ENCODE measurements at places on chromosomes 16 and 17.

GRCh38 chr16:48676836-48677235, 66.9 kb upstream of the N4BP1 start:
- DNase-seq = no peak

DNA sequence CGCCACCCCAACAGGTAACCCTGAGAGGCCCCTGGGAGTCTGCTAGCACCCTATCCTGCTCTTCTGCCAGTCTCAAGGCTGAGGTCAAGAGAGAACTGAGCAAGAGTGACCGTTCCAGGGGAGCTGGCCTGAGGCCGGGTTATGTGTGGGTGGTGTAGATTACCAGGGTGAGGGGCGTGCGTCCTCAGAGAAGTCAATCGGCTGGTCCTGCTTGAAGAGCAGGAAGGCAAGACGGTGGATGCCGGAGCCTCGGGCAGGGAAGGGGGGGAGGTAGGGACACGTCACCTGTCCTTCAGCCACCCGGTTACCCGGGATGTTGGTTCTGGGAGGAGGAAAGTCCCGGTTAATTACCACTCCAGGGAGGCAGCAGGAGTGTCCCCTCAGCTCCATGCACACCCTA, 2.6 kb upstream of the TRIM65 start:
- no peak for DNase-seq

DNA sequence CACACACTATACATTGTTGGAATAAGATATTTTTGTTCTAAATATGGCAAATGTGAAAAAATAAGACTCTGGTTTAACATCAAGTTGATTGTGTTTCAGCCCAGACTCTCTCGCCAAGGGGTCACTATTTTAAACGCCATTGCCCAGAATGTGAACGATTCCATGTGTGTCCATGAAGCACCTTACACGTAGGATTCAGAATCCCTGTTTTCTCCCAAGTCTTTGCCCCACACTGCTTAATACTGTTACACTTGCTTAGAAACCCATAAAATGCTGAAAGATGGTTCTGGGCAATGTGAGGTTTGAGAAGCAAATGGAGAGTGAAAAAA, 7.7 kb downstream of the HS3ST3B1 start:
- no peak for DNase-seq

- no peak for DNase-seq
These were observed 910 bp upstream of the RAMP2 start for GRCh38 chr17:42759982-42760651.

- no peak for DNase-seq
These were observed 22.3 kb upstream of the SMPD3 start for GRCh38 chr16:68470461-68471150.

DNA sequence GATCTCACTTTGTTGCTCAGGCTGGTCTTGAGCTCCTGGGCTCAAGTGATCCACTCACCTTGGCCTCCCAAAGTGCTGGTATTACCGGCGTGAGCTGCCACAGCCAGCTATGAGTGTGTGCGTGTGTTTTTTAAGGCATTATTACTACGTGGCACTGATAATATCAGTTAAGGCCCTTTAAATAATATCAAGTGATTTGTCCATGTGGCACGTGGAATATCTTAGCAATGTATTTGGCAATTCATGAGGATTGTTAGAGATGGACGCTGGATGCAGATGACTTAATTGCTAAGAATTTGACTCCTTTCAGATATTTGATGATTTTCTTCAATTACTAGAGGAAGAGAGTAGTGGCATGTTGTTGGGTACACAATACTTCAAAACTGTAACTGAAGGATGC, 25.5 kb upstream of the PMP22 start:
- DNase-seq = no peak

DNA sequence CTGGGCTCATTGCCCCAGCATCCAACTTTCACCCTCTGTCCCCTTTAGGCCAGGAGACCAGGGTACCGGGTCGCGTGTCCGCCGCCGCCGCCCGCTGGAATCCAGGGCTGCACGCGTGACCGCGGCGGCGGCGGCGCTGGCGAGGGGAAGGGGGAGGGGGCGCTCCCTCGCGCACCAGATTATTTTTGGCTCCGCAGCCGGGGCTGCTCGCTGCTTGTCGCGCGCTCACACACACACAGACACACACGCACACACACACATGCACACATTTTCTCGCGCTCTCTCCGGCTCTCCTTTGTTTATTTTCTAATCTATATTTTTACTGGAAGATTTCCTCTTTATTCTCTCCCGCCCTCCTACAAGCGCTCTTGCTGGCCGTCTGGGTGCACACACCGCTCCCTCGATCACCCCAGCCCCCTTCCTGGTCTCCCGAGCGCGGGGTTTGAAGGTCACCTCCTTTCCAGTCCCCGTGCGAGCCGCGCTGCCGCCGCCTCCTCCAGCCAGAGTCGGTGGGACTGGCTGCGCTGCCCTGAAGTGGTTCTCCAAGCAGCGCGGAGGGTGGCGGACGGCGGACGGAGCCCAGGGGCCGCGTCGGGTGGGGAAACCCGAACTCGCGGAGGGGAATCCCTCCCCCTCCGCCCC, 921.4 kb upstream of the EEF2KMT start:
- no peak for DNase-seq

DNA sequence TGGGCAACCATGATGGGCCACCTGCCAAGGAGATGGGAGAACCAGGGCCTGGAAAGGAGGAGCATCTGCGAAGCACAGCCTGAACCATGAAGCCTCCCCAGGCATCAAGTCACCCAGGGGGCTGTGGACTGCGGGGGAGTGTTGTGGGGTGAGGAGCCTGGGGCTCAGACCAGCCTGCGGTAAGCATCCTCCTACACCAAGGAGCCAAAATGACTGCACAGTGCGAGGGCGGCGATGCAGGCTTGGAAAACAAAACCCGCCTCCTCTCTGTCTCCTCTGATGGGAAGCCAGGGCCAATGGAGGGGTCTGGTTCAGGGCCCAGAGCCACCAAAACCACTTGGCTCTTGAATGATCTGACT, 18.1 kb upstream of the MAF start:
- no peak for DNase-seq

DNA sequence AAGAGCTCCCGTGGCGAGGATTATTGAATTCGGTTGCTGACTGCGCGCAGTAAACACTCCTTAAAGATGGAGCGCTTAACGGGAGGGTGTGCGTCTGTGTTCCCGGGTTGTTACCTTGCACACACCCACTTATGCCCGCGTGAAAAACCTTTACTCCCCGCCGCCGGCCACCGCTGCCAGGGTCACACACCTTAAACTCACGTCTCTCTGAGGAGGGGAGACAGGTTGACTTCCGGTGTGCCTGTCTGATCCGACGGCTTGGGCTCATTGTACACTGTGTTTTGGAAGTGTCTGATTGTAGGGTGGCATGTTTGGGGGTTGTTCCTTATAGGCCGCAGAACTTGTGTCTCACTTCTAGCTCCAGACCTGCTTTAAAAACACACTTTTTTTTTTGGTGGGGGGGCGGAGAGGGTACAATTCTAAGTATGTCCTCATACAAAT, 66.8 kb downstream of the KPNA2 start:
- DNase-seq = peak; percentile 17

DNA sequence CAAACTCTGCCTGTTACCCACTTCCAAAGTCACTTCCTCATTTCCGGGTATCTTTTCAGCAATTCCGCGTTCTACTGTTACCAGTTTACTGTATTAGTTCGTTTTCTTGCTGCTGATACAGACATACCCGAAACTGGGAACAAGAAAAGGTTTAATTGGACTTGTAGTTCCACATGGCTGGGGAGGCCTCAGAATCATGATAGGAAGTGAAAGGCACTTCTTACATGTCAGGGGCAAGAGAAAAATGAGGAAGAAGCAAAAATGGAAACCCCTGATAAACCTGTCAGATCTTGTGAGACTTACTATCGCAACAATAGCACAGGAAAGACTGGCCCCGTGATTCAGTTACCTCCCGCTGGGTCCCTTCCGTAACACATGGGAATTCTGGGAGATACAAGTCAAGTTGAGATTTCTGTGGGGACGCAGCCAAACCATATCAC, 30.9 kb downstream of the PAFAH1B1 start:
- DNase-seq = no peak

DNA sequence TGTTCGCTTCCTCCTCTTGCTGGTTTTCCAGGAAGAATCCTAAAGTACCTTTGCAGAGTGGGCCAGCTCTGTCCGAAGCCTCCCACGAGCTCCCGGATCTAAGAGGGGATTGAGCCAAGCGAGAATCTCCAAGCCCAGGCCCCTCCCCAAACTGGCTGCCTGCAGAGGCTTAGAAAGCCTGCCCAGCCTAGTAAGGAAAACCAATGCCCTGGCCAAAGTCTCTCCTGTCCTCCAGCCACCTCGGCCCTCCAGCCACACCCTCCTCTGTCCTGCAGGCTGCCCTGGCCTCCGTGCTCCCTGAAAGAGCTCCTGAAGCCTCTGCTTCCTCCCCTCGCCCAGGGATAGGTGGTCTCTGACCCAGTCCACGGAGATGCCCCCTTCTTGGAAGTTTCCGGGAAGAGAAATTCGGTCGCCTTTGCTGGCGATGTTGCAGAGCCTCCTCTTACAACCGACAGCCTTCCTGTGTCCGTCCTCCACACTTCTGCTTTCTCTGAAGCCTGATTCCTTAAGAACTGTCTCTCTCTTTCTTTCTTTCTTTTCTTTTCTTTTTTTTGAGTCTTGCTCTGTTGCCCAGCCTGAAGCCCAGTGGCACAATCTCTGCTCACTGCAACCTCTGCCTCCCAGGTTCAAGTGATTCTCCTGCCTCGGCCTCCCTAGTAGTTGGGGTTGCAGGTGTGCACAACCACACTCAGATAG, 54.9 kb upstream of the TOB1 start:
- no peak for DNase-seq

- peak; percentile 49 for DNase-seq
These were observed 536 bp downstream of the SLC38A10 start for GRCh38 chr17:81294512-81295030.

DNA sequence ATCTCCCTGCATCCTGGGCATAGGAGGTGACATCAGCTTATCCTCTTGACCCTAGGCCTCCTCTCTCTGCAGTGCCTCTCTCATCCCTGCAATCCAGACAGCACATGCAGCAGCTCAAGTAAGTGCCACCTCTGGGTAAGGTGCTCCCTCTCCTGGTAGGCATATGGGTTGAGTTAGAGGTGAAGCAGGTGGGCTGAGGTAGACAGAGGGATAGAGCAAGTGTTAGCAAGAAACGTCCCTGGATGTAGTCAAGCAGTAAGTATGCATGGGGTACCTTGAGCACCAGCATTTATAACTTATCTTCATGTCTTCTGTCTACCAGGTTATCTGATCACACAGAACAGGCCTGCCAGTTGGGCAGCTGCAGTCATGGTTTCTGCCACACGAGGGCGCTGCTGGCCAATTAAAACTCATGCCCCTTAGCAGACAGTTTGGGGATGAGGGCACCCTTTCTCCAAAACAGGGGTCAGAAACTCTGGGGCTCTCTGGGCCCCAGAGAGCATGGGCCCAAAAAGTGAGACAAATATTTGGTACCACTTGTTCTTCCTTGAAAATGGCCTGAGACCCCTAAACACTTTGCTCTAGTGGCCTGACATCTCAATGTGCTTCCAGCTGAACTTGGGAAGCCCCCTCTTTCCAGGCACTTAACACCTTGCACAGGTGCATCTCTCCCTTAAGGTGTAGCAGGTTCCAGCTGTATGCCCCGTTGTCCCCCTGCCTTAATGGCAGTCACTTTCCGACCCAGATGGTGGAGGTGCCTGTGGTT, 59.8 kb downstream of the NEUROD2 start:
- DNase-seq = peak; percentile 85

DNA sequence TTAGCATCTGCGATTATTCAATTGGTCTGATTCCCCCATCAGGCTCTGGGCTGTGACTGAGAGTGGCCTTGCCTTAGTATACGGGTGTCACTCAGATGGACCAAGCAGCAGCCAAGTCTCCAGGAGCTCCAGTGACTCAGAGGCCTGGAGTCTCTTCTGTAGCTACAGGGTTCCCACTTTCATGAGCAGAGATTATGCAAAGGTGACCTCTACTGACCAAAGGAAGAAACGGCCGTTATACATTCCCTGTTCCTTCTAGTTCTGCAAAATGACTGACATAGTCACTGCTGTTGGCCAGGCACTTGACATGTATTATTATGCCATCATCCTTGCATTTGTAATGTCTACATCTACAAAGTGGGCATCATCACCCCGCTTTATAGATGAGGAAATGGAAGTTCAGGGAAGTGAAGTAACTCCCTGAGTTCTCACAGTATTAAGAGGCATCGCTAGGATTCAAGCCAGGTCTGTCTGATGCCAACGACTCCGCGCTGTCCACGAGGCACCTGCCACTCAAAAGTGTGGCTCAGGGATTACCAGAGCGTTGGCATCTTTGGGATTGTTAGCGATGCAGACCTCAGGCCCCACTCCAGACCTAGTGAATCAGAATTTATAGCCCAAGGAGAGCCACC, 23.3 kb downstream of the SLC38A7 start:
- peak; percentile 69 for DNase-seq

- DNase-seq = no peak
These were observed 31.2 kb downstream of the SLC12A3 start for GRCh38 chr16:56896244-56896643.

GRCh38 chr16:50183316-50183715, 30.2 kb downstream of the TENT4B start:
- DNase-seq = no peak

DNA sequence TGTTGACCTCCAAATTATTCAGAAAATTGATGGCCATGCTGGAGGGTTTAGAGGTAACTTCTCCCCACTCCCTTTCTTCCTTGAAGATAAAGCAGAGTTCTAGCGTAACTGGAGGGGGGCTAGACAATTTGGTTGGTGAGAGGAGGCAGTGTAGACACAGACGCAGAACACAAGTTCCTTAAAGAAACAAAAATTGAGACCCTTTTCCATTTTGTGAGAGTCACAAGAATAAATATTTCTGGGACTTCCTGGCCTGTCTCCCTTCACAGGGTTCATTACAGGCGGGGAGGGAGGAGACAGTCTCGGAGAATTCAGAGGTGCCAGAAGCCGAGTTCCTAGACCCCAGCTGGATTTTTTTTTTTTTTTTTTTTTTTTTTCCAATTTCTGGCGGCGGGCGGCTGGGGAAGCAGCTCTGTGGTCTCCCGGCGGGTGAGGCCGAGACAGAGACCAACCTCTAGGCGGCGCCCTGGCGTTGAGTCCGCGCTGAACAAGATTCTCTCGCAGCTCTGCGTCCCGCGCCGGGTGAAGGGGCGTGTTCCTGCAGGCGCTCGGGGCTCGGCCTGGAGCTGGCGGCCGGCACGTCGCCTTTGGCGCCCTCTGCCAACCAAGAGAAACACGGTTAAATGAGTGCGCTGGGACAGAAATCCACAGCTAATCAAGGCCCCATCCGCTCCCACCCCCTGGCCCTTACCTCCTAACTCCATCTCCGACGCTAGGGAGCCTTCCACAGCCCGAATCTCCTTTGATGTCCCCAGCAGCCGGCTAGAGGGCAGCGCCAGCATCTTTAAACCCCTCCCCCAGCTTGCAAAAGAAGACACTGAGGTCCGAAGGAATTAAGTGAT, 10.2 kb upstream of the HOXB9 start:
- peak; percentile 81 for DNase-seq

DNA sequence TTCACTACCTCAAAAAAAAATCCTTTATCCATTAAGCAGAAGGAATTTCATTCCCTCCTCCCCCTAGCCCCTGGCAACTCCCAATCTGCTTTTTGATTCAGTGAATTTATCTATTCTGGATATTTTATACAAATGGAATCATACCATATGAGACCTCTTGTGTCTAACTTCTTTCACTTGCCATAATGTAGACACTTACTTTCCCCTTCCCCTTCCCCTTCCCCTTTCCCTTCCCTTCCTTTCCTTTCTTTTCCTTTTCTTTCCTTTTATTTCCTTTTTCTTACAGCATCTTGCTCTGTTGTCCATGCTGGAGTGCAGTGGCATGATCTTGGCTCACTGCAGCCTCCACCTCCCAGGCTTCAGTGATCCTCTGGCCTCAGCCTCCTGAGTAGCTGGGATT, 50.5 kb downstream of the PSMD12 start:
- DNase-seq = no peak

- no peak for DNase-seq
These were observed 69.3 kb downstream of the STXBP4 start for GRCh38 chr17:55037828-55038227.

All from erythroblast (primary cell).